ENCODE measurements at places on chromosomes 4 and X.

DNA sequence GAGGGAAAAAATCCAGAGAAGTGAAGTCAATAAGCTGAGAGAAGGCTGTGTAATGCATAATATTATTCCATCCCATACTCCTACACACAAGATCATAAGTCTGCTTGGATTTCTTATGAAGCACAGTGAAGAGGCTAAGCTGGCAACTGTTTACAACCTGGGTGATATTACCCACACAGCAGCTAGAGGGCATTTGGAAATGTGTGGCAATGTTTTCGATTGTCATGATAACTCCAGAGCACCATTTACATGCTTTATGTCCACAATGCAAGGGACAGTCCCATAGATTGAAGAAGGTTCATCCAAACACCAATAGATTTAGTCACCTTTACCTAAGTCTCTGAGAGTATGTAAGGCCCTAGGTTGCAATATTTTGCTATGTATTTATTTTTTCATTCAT lies 412.2 kb downstream of the PPP3CA start:
- no peak for DNase-seq

DNA sequence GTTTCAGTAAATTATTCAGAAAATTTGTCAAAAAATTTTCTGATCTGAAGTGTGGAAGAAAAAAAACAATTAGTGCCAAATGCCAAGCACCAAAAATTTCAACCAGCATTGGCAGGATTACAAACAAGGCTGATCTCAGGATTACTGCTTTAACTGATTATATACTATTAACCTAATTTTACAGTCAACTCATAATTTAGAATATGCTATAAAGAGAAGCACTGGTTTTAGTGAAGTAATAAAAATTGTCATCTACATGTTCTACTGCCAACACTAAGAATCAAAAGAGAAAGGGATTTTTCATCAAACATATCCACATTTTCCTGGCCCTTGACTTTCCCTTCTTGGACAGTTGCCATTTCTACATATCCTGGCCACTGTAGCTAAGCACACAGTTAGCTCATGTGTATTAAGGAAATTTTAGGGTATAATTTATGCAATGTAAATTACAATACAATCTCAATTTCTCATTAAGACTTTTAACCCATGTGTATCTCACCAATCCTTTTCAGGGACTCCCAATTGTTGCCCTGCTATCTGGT lies 33.8 kb downstream of the THOC2 start:
- no peak for DNase-seq

- DNase-seq: no peak
Observed at GRCh38 chrX:13397878-13398818, 78.3 kb upstream of the ATXN3L start.

DNA sequence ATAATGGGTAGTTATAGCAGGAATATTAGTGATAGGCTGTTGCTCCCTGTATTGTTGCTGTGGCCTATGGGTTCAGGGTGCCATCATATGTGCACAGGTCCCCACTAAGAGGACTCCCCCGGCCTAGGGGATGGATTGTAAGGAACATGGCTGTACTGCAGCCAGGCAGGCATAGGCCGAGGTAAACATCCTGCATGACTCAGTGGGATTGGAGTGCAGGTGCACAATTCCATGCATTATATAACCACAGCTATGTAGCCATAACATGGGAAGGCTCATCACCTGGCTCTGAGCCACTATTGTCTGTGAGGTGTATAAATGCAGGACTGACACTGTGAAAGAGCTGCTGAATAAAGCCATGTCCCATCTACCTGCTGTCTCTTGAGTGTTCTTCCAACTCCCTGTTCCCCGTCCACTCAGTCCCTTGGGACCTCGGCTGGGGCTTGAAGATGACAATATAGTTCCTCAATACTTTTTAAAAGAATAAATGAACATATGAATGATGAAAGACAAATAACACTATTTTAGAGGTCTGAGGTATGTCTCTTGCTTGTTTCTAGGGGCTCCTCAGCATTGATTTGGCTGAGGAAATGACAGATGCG lies 425.2 kb downstream of the IDS start:
- no peak for DNase-seq
